Vein endothelial cell (primary cell): ENCODE measurements at places on chromosomes 1 and 21. TPM values are rescaled to one million over a fixed set of nuclear protein-coding genes. Genes with fewer than 3 reads are reported as not detected.

Gene CD1E
- not detected in 2 replicates for total RNA-seq

Gene ANKRD34A
- 0.19 and 0.33 TPM in 2 replicates for total RNA-seq

Gene LGALS8
- 67.6 and 92.6 TPM in 2 replicates for total RNA-seq

Gene CCDC27
- not detected in 2 replicates for total RNA-seq

Gene LCE1C
- not detected in 2 replicates for total RNA-seq

Gene KRTAP19-5
- total RNA-seq = not detected in 2 replicates

Gene GUK1
- 365 and 512 TPM in 2 replicates for total RNA-seq

Gene C1orf226
- total RNA-seq = 1.3 and 2.3 TPM in 2 replicates

Gene GSTM1
- total RNA-seq = 20.6 TPM in 1 of 2 replicates, not detected in the other

Gene KCNC4
- 2.6 and 6.5 TPM in 2 replicates for total RNA-seq

Gene ACTA1
- total RNA-seq = 0.19 TPM in 1 of 2 replicates, not detected in the other

Gene CRNN
- total RNA-seq = not detected in 2 replicates

Gene ACKR1
- 0.10 TPM in 1 of 2 replicates, not detected in the other for total RNA-seq

Gene SPRR2F
- total RNA-seq = not detected in 2 replicates

Gene C1orf210
- not detected in 2 replicates for total RNA-seq

Gene STIL
- total RNA-seq = 9.5 and 22.9 TPM in 2 replicates

Gene USH2A
- total RNA-seq = not detected in 2 replicates

Gene SLC30A2
- total RNA-seq = not detected in 2 replicates

Gene FALEC
- not detected in 2 replicates for total RNA-seq

Gene NDUFS5
- 294 and 435 TPM in 2 replicates for total RNA-seq

Gene SLC44A3
- total RNA-seq = 0.98 and 2.4 TPM in 2 replicates

Gene RNF220
- 64.2 and 77.7 TPM in 2 replicates for total RNA-seq

Gene C8A
- not detected in 2 replicates for total RNA-seq

Gene CA6
- not detected in 2 replicates for total RNA-seq

Gene CFHR2
- not detected in 2 replicates for total RNA-seq
